ENCODE measurements at places on chromosomes 12 and 14.

DNA sequence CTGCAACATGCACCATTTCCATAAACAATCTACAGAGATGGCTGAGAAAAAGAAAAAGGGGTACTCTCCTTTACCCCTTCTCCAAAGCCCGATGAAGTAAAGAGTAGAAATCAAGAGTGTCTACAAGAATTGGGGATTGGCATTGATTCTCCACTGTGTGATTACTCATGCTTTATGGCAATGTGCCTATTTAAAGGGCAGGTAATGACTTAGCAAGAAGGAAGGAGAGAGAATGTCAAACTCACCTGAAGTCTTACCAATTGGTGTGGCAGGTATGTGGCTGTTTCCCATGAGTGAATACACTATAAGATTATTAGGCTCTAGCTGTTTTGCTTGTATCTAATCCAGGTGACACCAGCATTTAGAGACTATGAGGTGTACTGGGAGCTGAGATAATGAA, 275.3 kb downstream of the CCER1 start:
- DNase-seq: peak; percentile 55

DNA sequence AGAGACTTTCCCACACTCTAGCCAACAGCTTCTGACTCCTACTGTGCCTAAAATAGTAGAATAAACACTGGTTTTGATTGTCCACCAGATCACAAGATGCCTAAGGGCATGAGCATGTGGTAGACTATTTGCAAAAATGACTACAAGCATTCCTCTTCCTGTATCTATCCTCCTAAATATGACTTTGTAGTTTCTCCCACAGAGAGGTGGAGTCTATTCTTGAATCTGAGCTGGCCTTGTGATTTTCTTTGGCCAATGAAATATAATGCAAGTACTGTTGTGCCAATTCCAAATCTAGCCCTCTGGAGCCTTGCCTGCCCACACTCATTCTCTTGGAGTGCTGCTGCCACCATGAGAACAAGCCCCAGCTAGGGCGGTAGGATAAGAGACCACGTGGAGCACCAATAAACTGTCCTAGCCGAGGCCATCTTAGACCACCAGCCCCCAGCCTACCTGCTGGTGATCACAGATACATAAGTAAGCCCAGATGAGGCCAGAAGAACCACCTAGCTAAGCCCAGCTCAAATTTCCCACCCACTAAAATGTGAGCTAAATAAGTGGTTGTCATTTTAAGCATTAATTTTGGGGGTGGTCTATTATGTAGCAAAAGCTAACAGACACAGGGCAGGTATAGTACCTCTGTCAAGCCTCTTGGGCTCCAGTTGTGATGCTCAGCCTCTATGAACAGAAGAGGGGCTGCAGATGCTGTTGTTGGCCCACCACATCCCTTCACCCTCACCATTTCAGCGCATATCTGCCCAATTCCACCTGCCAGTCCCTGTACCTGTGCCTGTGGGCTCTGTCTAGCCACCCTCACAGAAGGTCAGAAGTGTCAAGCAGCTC, 17.9 kb downstream of the ZFP36L1 start:
- DNase-seq: peak; percentile 90

DNA sequence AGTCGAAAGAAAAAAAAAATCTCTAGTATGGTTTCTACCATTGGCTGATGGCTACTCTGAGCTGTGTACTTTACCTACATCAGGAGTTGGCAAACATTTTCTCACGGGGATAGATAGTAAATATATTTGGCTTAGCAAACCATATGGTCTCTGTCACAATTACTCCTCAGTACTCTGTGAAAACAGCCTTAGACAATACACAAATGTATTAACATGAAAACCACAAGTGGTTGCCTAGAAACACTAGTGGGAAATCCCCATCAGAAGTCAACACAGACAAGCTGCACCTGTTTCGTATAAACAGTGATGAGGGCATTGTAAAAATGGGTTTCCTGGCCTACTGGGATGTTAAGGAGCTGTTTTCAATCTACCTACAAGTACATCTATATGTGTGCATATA, 84.6 kb upstream of the NAV3 start:
- DNase-seq: peak; percentile 33

DNA sequence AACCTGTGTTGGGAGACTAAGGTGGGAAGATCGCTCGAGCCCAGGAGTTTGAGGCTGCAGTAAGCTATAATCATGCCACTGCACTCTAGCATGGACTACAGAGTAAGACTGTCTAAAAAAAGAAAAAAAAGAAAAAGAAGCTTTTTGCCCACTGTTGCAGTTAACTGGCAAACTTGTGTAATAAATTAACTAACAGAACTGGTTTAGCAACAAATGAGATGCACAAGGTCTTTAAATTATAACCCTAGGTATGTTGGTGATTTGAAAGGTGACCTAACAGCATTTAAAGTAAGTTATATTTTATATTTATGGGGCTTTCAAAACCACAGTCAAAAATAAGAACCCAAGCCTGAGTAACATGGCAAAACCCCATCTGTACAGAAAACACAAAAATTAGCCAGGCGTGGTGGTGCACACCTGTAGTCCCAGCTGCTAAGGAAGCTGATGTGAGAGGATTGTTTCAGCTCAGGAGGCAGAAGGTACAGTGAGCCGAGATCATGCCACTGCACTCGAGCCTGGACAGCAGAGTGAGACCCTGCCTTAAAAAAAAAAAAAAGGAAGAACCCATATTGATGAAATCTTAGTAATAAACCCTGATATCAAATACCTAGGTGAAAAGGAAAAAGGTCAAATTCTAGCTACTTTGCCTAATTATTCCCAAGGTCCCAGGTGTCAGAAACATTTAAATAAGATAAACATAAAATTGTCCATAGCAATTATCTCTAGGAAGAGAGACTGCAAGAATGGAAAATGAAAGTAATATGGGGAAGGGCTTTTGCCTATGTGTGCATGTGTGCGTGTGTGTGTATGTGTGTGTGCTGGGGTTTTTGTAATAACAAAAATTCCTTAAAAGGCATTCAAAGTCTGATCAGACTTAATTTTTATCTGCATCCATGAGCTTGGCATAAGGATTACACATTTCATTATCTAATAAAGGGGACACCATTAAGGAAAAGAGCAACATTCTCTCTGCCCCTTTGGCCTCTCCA, 15.4 kb downstream of the SYNE2 start:
- DNase-seq: no peak

DNA sequence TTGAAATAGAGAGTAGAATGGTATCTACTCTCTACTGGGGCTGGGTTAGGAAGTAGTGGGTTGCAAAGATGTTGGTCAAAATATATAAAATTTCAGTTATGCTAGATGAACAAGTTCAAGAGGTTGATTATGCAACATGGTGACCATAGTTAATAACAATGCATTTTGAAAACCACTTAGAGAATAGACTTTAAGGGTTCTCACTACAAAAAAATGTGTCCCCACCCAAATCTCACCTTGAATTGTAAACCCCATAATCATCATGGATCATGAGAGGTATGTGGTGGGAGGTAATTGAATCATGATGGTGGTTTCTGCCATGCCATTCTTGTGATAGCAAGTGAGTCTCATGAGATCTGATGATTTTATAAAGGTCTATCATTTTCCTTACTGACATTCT, 94.0 kb downstream of the C12orf50 start:
- peak; percentile 20 for DNase-seq

- no peak for DNase-seq
Observed at GRCh38 chr14:100622708-100623485, 35.7 kb upstream of the BEGAIN start.

- no peak for DNase-seq
Observed at GRCh38 chr12:13390918-13391317, 194.4 kb downstream of the EMP1 start.

DNA sequence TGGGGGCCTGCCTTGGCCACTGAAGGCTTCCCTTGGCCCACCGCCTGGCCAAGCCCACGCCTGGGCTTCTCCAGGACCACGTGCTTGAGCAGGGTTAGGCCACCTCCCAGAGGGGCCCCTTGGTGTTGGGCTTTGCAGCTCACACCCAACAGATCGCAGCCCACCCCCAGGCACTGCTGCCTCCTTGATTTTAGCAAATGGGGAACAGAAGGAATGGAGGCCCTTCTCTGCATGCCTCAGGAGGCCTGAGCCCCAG, 23.3 kb downstream of the RAB35 start:
- DNase-seq: no peak

DNA sequence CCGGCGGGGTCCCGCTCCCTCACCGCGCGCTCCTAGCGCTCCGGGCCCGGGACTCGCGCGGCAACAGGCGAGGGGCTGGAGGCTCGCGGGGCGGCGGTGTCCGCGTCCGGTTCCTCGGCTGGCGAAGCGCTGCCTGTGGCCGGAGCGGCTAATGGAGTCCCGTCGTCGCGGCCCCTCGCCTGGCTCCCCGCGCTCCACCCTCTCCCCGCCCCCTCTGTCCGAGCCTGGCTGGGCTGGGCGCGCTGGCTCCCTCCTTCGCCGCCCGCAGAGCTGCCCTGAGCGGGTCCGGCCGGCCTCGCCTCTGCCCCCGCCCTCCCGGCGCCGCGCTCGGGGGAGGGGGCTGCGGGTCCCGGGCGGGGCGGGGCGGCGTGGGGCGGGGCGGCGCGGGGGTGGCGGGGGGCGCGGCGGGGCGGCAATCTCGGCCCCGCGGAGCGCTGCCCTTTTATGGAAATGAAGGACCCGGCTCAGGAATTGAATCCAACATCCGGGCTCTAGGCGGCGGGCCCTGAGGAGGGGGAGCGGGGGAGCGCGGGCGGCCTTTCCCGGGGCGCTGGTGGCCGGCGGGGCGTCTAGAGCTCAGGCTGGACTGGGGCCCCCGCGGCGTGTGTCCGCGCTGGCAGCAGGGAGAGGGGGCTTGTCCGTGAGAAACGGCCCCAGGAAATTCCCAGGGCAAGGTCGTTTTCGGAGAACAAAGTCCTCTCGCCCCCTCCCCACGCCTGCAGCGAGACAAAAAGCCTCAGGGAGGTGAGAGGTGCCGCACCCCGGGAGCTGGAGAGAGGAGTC, at the start of gene FERMT2:
TSS of gene FERMT2 (minus strand) at position 153 of the 783 bp plus-strand sequence. CDS start 482 bp downstream, outside the sequence.
- peak; percentile 75 for DNase-seq

DNA sequence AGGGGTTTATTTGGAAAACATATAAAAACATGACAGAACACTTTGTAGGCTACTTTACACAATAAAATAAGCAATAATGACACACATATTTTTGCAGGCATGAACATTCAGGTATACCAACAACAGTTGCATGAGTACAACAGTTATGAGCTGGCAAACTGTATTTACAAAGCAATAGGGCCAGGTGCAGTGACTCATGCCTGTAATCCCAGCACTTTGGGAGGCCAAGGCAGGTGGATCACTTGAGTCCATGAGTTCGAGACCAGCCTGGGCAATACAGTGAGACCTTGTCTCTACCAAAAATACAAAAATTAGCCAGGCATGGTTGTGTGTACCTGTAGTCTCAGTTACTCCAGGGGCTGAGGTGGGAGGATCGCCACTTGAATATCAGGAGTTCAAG, 101.1 kb downstream of the BMP4 start:
- peak; percentile 43 for DNase-seq

GRCh38 chr12:86931714-86932113, 675.5 kb upstream of the MGAT4C start:
- DNase-seq: peak; percentile 54

DNA sequence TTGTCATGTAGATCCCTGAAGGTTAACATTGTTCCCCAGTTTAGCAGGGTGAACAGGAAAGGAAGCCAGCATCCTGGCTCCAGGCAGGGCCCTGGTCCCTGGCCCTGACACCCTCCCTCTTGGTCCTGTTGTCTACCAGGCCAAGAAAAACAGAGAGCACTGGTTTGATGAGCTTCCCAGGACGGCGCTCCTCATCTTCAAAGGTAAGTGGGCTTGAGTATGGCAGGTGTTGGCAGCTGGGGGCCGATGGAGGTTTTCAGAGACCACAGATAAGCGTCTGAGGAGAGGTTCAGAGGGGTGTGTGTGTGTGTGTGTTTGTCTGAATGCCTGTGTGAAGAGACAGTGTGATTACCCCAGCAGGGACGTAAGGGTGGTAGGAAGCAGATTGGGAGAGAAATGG, 56.3 kb downstream of the SLC8B1 start:
- DNase-seq: no peak

GRCh38 chr14:50524060-50524459, 8.3 kb downstream of the MAP4K5 start:
- DNase-seq: no peak

DNA sequence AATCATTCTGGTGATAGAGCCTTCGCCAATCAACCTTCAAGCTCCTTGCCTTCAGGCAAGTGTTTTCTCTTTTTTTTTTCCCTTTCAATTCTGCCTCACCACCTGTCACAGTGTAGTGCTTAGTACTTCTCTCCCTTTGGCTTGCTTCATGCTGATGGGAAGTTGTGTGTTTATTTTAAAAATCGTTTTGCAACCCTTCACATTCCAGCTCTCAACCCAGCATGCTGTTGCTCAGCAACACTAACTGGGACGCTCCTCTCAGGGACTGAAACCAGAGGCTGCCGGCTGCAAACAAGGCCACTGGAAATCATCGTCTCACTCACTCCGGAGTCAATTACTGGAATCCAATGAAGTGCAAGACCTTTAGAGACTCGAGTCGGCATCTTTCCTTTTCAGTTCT, 342.7 kb downstream of the PRKD1 start:
- no peak for DNase-seq

DNA sequence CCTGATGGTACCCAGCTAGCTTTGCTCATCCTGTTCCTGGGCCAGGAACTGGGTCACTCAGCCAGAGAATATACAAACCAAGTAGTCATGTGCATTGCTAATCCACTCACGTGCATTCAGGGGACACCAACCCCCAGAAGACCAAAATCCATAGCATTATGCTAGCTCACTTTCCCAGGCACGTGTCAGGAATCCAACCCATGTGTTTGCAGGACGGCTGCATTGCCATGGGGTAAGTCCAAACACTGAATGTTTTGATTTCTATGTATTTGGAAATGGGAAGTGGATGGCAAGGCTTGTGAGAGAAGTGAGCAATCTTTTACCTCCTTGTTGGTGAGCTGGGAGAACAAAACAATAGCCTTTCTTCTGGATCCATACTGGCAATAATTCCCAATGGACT, 87.1 kb upstream of the FOXN3 start:
- DNase-seq: no peak

- peak; percentile 39 for DNase-seq
Observed at GRCh38 chr12:4857472-4858291, 52.0 kb upstream of the KCNA1 start.

DNA sequence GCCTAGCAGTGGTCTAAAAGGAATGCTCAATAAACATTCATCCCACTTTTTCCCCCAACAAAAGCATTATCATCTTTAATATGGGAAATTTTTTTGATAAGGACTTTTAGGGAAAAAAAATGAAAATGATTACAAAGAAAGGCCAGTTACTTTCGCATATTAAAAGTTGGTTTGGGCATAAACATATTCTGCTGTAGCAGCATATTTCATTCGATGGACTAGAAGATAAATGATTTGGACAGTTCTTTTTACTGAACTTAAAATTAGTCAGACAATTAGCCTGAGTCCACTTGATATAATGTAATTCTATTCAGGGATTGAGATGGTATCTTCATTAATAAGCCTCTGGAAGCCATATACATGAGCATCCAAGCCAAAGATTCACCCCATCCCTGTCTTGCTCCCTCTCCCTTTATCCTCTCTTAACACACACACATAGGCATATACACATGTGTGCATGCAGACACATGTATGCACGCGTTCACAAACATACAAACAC, 299.1 kb downstream of the NUAK1 start:
- DNase-seq: no peak

DNA sequence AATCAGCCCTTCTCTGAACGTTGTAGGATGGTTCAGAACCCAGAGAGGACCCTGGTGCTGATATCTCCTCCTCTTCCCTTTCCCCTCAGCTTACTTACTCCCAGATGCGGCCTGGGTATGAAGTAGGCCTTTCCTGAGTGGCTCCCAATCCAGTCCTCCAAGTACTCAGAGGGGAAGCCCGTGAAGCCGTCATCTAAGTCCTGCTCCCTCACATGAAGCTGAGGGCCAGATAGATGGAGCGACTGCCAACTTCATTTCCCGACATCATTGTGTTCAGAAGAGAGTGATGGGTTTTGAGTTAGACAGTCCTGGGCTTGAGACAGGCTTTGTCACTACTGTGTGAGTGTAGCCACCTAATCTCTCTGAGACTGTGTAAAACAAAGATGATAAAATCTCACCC, 2.7 kb downstream of the APOLD1 start:
- DNase-seq: no peak
